Transverse colon (tissue), 4 donors: ENCODE measurements at places on chromosomes 3 and 15. TPM values are rescaled to one million over a fixed set of nuclear protein-coding genes. Genes with fewer than 3 reads are reported as not detected.

- no peaks in the 10 kb centered on the region for H3K36me3 ChIP-seq
- H3K4me1 ChIP-seq = peaks cover 10% of the 10 kb centered on the region
These were observed 45.6 kb downstream of the DMXL2 start for GRCh38 chr15:51576911-51577500.

GRCh38 chr3:192817053-192817452 is 89.7 kb upstream of the FGF12 start:
- no peak overlapping the region for H3K27ac ChIP-seq
- peaks cover 5% of the 10 kb centered on the region for H3K4me1 ChIP-seq
- DNase-seq = no peak
- H3K36me3 ChIP-seq = no peaks in the 10 kb centered on the region

DNA sequence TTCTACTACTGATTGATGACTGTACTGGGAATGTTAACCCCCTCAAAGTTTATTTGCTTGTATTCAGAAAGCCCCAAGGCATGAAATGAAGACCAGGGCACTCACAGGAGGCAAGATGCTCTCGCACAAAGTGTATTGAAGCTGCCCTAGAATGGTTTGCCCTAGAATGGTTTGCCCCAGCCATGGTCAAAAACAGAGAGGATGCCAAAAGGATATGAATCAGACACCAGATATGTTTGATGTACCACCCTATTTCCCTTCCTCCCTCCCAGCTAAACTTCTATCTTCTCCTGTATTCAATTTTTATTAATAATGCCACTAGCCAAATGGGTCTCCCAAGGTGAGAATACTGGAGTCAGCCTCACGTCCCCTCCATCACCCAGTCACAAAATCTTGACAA is 101.3 kb downstream of the TMCO5A start:
- H3K27ac ChIP-seq = no peak overlapping the region
- no peak for DNase-seq

GRCh38 chr15:40451527-40452158 is 10.9 kb downstream of the BAHD1 start:
- H3K4me3 ChIP-seq = no peak overlapping the region
- H3K4me1 ChIP-seq = peaks cover 70% of the 10 kb centered on the region
- no peaks in the 10 kb centered on the region for H3K36me3 ChIP-seq
- H3K27me3 ChIP-seq = no peaks in the 10 kb centered on the region
- DNase-seq = peak; percentile 26

Gene ATP10A
- total RNA-seq = 3.7 TPM

- H3K4me3 ChIP-seq = no peak overlapping the region
- no peak overlapping the region for H3K27ac ChIP-seq
- no peaks in the 10 kb centered on the region for H3K4me1 ChIP-seq
- DNase-seq = no peak
- H3K36me3 ChIP-seq = no peaks in the 10 kb centered on the region
- H3K27me3 ChIP-seq = no peaks in the 10 kb centered on the region
These were observed 175.9 kb downstream of the OTOL1 start for GRCh38 chr3:161672478-161672877.

GRCh38 chr3:43870120-43870519 is 179.4 kb downstream of the ABHD5 start:
- H3K4me3 ChIP-seq = no peak overlapping the region
- no peaks in the 10 kb centered on the region for H3K4me1 ChIP-seq
- no peaks in the 10 kb centered on the region for H3K36me3 ChIP-seq
- H3K27me3 ChIP-seq = peaks cover 16% of the 10 kb centered on the region

GRCh38 chr3:58013973-58014649 is 5.9 kb downstream of the FLNB start:
- peaks cover 82% of the 10 kb centered on the region for H3K4me1 ChIP-seq
- no peaks in the 10 kb centered on the region for H3K36me3 ChIP-seq
- peak overlapping the region; percentile 89 for H3K27ac ChIP-seq
- no peak overlapping the region for H3K4me3 ChIP-seq

Gene KBTBD13
- total RNA-seq = not detected

Gene MYD88
- total RNA-seq = 80.0 TPM

DNA sequence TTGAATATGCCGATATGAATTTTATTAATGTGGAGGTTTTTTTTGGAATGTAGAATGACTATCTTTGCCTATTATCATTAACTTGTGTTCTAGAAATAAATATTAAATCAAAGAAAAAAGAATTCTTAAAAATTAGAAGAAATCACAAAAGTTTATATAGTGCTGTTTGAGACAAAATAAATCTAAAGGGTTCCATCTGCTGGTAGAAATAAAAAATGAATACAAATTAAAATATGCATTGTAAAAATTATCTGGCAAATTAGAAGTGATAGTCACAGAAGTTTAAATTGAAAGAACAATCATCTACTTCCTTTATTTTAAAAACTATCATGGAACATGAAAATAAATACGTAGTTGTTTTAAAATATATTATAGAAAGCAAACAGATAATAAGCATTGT is 22.7 kb upstream of the ZBTB20 start:
- H3K4me1 ChIP-seq = no peaks in the 10 kb centered on the region
- no peak overlapping the region for H3K4me3 ChIP-seq
- no peak for DNase-seq
- no peaks in the 10 kb centered on the region for H3K36me3 ChIP-seq
- no peaks in the 10 kb centered on the region for H3K27me3 ChIP-seq

GRCh38 chr3:38755130-38755529 is 60.9 kb downstream of the SCN10A start:
- no peak overlapping the region for H3K27ac ChIP-seq
- H3K4me1 ChIP-seq = no peaks in the 10 kb centered on the region
- no peak overlapping the region for H3K4me3 ChIP-seq
- no peak for DNase-seq
- H3K36me3 ChIP-seq = no peaks in the 10 kb centered on the region

Gene KY
- total RNA-seq = not detected

GRCh38 chr3:119497820-119498185 is 544 bp upstream of the TIMMDC1 start:
- no peaks in the 10 kb centered on the region for H3K27me3 ChIP-seq
- peaks cover 29% of the 10 kb centered on the region for H3K4me1 ChIP-seq

GRCh38 chr3:138455801-138456716 is 21.6 kb downstream of the ESYT3 start:
- no peak overlapping the region for H3K27ac ChIP-seq
- no peak for DNase-seq
- H3K27me3 ChIP-seq = no peaks in the 10 kb centered on the region
- no peaks in the 10 kb centered on the region for H3K36me3 ChIP-seq

DNA sequence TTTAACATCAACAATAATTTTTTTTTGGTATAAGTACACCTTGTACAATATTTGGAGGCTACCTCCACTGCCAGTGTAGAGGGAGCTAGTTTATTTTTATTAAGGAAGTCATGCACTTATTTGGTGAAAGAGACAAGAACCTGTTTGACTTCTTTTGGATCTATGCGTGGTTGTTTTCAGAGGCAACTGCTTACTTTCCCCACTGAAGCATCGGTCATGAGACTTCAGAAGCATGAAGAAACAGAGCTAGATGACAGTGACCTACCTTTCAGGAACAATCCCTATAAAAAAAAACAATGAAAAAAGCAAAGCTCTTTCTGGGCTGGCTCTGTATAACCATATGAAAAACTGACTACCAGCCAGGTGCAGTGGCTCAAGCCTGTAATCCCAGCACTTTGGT is 20.0 kb upstream of the ZNF148 start:
- no peaks in the 10 kb centered on the region for H3K27me3 ChIP-seq
- H3K4me3 ChIP-seq = no peak overlapping the region
- H3K36me3 ChIP-seq = no peaks in the 10 kb centered on the region
- no peak for DNase-seq

DNA sequence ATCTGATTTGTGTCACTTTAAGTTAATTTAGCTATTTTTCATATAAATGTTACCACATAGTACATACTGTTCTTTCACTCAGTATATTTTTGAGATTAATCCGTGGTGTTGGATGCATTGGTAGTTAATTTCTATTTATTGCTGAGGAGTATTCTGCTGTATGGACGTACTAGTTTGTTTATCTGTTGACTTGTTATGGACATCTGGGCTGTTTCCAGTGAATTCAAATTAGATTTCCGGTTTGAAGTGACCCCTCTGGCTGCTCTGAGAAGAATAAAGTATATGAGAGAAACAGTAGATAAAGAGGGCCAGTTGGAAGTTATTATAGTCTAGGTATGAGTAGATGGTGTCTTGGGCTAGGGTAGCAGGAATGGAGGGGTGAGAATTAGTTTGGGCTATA is 15.6 kb downstream of the KAT2B start:
- no peak overlapping the region for H3K4me3 ChIP-seq
- H3K36me3 ChIP-seq = no peaks in the 10 kb centered on the region
- peaks cover 26% of the 10 kb centered on the region for H3K4me1 ChIP-seq
- H3K27ac ChIP-seq = peak overlapping the region; percentile 28
- no peak for DNase-seq
- H3K27me3 ChIP-seq = no peaks in the 10 kb centered on the region

DNA sequence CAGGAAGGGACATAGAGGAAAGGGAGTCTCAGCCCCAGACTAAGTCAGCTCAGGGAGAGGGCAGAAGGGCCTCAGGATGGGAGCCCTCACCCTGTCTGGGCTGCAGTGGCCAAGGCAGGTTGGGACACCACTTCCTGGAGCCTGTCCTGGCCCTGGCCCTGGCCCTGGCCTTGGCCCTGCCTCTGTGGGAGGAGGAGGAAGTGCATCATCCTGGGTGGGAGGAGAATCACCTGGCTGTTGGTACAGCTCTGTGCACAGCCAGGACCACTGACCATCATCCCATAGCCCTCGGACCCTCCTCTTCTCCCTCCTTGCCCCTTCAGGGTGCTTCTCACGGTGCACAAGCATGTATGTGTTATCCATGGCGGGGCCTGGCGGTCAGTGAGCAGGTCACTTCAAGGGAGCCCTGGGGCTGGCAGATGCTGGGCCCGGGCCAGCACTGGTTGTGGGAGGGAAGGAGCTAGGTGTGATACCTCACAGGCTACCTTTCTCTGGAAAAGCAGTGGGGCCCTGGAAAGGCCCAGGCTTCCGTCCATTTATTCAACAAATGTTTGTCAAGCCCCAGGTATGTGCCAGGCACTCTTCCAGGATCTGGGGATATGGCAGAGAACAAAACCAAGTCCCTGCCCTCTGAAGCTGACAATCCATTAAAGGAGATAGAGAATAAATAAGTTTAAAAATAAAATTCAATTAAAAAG is 8.2 kb upstream of the APEH start:
- H3K27ac ChIP-seq = no peak overlapping the region
- no peaks in the 10 kb centered on the region for H3K36me3 ChIP-seq
- H3K4me3 ChIP-seq = no peak overlapping the region
- no peaks in the 10 kb centered on the region for H3K4me1 ChIP-seq
- peaks cover 16% of the 10 kb centered on the region for H3K27me3 ChIP-seq
- no peak for DNase-seq

GRCh38 chr3:170259907-170260306 is 37.7 kb downstream of the PRKCI start:
- H3K4me3 ChIP-seq = no peak overlapping the region
- no peak for DNase-seq
- H3K36me3 ChIP-seq = peaks cover 11% of the 10 kb centered on the region
- no peaks in the 10 kb centered on the region for H3K27me3 ChIP-seq

Gene CACNA1D
- total RNA-seq = 20.9 TPM

DNA sequence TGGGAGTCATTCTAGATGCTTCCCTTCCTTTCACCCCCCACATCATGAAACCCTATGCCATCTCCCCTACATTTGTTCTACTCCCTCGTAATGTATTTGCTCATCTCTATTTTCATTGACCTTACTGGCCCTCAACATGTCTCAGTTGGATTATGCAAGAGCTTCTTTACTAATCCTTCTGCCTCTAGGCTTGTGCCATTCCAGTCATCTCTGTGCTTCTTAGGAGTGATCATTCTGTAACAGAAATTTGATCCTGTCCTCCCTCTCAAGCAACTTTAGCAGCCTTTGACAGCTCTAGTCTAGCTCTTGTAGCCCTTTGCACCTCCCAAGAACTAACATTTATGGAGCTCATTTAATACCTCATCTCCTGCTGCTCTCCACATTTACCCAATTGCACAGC is 64.7 kb downstream of the ISL2 start:
- H3K4me3 ChIP-seq = no peak overlapping the region
- no peak overlapping the region for H3K27ac ChIP-seq
- H3K4me1 ChIP-seq = no peaks in the 10 kb centered on the region
- no peaks in the 10 kb centered on the region for H3K36me3 ChIP-seq
- no peak for DNase-seq

DNA sequence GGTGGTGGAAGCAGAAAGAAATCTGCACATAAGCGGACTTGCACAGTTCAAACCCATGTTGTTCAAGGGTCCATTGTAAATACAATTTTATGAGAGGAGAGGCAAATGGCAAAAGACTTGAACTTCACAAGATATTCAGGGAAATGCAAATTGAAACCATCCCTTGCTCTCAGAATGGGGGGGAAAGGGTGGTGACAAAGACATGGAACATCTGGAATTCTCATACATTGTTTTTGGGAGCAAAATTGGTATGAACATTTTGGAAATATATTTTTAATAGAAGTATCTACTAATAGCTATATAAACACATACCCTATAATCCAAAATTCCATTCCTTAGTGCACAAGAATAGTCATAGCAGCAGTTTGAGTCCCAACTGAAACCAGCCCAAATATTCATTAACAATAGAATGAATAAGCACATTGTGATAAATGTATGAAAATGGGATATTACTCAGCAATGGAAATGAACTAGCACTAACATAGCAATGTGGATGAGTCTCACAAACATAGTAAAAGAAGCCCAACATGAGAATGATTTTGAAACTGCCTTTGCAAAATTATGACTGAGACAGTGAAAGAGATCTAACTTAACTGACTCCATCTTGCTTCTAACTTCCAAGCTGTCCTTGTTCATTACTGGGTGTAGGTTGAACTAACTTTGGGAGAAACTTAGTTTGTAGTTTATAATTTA is 77.2 kb downstream of the CD200R1L start:
- H3K36me3 ChIP-seq = no peaks in the 10 kb centered on the region
- H3K4me1 ChIP-seq = peaks cover 9% of the 10 kb centered on the region
- H3K27me3 ChIP-seq = no peaks in the 10 kb centered on the region
- no peak overlapping the region for H3K4me3 ChIP-seq
- no peak for DNase-seq

- H3K27me3 ChIP-seq = no peaks in the 10 kb centered on the region
- peak; percentile 14 for DNase-seq
- H3K4me3 ChIP-seq = no peak overlapping the region
- H3K27ac ChIP-seq = peak overlapping the region; percentile 55
- H3K36me3 ChIP-seq = no peaks in the 10 kb centered on the region
These were observed 65.0 kb downstream of the FRMD4B start for GRCh38 chr3:69320871-69321271.

GRCh38 chr3:128504963-128505730 is 12.1 kb upstream of the GATA2 start:
- peaks cover 53% of the 10 kb centered on the region for H3K27me3 ChIP-seq
- DNase-seq = no peak
- H3K4me1 ChIP-seq = no peaks in the 10 kb centered on the region

Gene AP3S2
- 90.0 TPM for total RNA-seq
